ENCODE measurements at places on chromosomes 13 and 19.

GRCh38 chr19:35458731-35459391 is 10.8 kb downstream of the FFAR2 start:
- no peak for DNase-seq

DNA sequence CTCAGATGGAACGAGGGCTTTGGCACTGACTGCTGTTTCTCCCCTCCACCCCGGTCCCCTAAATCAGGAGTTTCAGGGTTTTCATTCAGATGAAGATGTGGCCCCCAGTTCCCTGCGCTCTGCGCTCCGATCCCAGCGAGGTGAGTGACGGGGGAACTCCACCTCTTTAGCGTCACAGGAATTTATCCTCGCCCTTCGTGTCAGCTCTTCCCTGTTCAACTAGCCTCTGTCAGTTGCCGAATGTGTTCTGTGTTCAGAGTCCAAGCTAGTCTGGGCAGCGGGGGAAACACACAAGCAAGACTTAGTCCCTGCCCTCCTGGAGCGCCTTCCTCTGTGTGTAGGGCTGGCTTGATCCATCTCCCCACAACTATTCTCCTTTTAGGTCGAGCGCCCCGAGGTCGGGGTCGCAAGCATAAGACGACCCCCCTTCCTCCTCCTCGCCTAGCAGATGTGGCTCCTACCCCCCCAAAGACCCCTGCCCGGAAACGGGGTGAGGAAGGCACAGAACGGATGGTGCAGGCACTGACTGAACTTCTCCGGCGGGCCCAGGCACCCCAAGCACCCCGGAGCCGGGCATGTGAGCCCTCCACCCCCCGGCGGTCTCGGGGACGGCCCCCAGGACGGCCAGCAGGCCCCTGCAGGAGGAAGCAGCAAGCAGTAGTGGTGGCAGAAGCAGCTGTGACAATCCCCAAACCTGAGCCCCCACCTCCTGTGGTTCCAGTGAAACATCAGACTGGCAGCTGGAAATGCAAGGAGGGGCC is 1.8 kb downstream of the KMT2B start:
- no peak for DNase-seq

DNA sequence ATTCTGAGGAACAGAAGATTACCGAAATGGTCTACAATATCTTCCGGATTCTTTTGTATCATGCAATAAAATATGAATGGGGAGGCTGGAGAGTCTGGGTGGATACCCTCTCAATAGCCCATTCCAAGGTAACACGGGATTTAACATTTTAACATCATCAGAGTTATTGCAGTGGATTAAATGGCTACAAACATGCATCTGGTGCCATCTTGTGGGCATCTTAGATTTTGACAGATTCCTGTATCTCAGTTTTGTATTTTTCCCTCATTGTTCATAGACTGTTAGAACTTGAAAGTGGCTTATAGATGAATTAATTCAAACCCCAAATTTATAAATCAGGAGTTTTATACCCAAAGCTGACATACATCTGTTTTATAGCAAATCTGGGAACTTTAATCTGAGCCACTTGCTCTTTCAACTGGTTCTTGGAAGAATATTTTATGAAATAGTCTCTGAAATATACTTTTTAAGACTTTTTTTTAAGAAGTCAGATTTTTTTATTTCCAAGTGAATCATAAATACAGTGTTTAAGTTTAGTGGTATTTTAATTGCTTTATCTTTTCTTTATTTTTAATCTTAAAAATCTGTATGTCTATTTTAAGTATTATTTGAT is 215.2 kb downstream of the NBEA start:
- peak; percentile 15 for DNase-seq

- no peak for DNase-seq
These were observed 73.0 kb upstream of the MAB21L1 start for GRCh38 chr13:35549481-35549880.

GRCh38 chr13:98492335-98493041 is 84.4 kb downstream of the STK24 start:
- DNase-seq = no peak

DNA sequence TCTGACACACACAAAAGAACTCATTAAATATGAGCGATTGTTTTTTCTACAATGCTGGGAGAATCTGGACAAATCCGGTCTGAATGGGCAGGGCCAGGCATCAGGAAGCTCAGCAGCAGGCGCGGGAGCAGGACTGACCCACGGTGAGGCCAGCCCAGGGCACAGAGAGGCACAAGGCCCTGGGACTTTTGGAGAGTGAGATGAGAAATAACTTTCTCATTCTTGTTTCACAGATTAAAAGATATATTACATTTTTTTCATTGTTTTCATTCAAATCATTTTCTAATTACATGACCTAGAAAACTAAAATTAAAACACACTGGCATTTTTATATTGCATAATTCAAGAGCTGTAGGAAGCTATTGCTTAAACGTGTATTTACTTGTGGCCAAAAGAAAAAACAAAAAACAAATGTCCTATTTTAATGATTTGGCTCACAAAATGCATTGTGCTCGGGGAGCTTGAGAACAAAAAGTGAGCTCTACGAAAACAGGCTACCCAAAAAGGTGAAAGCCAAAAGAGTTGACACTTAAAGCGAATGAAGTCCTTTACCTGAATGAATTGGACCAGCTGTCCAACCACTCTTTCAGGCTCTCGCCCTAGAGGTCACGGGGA is 133.1 kb downstream of the TNFRSF19 start:
- DNase-seq = no peak

DNA sequence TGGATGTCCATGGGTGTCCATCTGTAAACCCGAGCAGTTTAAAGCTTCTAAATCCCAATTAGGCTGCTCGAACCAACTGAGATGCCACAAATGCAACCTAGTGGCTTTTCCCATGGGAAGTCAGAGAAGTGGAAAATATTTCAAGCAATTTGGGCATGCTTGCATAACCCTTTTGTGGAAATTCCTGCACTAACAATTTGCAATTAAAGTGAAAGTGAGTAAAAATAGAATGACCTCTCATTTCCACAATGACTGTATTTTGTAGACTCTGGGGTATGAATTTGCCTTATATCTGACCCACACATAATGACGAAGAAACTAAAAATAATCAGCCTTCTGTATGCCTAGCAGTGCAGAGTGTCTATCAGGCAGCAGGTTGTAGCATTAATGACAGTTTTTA is 91.8 kb upstream of the TSC22D1 start:
- no peak for DNase-seq

GRCh38 chr19:46746281-46747057 is at the start of gene STRN4:
Gene STRN4, minus strand, starts transcription at chr19:46746450. Its CDS starts 20 bp downstream, at chr19:46746430.
- DNase-seq = peak; percentile 34

DNA sequence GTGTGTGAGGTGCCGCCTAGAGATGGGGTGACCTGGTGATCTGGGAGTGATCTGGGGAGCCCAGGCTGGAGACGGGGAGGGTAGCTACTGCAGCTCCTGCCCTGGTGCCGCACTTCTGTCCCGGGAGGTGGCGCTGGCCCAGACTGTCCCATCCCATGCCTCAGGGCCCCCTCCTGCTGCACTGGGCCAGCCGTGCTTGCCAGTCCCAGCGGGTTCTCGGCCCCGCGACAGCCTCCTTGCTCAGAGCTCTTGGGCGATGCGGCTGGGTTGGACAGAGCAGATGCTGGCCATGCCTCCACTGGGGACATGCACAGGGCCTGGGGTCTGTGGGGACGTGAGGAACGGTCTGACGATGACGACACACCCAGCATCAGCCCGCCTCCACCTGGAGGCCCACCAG is 2.5 kb downstream of the RAX2 start:
- DNase-seq = peak; percentile 82

DNA sequence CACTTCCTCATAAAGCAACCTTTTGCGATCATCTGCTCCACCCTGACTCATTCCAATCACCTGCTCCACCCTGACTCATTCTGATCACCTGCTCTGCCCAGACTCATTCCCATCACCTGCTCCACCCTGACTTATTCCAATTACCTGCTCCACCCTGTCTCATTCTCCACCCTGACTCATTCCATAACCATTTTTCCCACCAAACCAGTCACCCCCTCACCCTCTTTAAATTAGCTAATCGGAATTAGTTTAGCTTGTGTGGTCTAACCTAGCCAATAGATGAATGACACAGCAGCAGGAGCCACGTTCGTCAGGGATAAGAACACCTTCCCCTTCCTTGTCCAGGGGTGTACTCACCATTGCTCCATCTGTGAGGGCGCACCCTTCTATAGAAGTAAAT is 134.0 kb downstream of the COG6 start:
- DNase-seq = no peak

GRCh38 chr13:30615866-30616541 is 1.7 kb upstream of the USPL1 start:
- DNase-seq = no peak

- no peak for DNase-seq
These were observed 232.1 kb downstream of the TDRD3 start for GRCh38 chr13:60629158-60629557.

DNA sequence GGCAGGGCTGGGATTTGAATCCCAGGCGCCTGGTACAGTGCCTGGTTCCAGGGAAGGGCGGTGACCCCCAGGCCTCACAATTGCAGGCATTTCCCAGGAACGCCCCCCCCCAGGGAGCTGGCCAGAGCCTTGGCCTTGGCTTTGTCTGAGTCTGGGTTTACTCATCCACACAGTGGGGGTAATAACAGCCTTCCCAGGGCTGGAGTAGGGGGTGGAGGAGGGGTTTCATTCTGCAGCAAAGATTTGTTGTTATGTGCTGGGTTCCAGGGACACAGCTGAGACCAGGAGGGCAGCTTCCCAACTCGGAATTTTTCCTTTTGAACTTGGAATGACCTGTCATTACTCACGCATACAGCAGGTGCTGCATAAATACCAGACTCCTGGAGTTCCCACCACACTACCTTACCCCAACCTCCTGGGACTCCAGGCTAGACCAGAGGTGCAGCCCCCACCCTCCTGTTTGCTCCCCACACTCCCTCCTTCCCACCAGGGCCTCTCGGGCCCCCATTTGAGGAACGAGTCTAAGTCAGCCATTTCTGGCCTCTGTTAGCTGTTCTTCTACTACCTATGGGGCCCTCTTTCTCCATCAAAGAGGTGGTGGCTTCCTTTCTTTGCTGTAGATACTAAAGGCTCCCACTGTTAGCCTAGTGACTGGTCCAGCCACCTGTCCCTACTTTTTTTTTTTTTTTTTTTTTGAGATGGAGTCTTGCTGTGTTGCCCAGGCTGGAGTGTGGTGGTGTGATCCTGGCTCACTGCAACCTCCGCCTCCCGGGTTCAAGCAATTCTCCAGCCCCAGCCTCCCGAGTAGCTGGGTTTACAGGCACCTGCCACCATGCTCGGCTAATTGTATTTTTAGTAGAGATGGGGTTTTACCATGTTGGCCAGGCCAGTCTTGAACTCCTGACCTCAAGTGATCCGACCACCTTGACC is 1.6 kb upstream of the ADAMTS10 start:
- DNase-seq = no peak

DNA sequence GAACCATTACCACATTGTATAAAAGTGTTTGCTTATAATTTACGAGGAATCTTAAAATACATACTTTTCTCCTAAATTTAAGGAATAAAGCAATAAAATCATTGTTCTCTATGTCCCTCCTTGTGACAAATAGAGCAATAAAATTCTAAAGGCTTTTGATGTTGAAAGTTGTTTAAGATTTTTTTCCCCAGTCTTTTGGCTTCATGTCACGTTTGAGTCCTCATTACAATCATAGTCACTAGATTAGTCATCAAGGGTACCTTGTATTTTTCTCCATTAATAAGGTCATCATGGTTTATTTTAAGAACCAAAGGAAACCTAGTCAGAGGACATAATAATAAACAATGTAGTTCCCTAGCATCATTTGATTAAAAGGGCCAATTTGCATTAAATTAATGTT is 3.2 kb downstream of the WBP4 start:
- no peak for DNase-seq

- no peak for DNase-seq
These were observed 12.2 kb upstream of the UBE2L5 start for GRCh38 chr13:30409886-30410704.

- DNase-seq = peak; percentile 55
These were observed 277.9 kb downstream of the ZNF536 start for GRCh38 chr19:30649934-30650614.

- peak; percentile 75 for DNase-seq
These were observed at the start of gene HIF3A for GRCh38 chr19:46296722-46297461. Gene HIF3A, plus strand, starts transcription at chr19:46297042. Its CDS starts 35 bp downstream, at chr19:46297077.

GRCh38 chr19:41341669-41342490 is 11.8 kb downstream of the TGFB1 start:
- DNase-seq = no peak

DNA sequence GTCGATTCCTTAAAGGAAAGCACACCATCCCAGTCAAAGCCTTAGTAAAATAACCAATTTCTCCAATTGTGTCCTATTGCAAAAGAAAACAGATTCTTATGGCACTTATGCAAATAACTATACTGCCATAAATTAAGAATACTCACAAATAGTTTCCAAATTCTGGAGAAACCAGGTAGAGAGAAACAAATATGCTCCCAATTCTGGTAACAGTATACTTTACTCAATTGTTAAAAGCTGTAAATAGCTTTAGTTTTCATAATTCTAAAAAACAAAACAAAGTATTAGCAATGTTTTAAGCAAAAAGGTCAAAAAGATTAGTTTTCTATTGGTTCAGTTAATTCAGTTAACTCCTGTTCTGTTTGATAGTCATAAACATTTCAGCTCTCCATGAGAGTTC is 18.2 kb upstream of the UBAC2 start:
- DNase-seq = no peak

DNA sequence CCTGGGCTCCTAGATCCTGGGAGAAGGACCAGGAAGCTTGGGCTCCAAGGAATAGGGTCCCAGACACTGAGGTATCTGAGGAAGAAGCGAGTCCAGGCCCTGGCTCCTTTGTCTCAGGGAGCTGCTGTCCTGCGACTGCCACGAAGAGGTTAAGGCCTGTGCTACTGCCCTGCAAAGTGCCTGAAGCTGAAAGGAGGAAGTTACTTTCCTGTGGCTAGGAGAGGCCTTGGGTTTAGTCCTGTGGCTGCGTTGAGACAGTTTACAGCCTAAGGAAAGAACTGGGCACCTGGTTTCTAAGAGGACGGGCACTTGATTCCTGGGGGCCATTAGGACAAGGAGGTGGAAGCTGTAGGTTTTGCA is 2.8 kb downstream of the MYADM start:
- no peak for DNase-seq

DNA sequence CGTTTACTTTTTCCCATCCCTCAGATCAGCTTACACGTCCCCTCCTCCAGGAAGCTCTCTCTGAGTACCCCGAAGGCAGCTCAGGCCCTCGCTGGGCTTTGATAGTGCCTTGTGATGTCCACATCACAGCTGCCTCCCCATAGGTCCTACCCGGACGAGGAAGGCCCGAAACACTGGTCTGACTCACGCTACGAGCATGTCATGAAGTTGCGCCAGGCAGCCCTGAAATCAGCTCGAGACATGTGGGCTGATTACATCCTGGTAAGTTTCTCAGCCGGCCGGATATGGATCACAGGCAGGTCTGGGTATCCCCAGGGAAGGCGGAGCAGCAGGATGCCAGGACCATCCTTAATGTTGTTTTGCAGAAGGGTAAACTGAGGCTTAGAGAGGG is 4.8 kb downstream of the COLGALT1 start:
- DNase-seq = no peak

- peak; percentile 91 for DNase-seq
These were observed 112.2 kb upstream of the GPR12 start for GRCh38 chr13:26872525-26873385.

DNA sequence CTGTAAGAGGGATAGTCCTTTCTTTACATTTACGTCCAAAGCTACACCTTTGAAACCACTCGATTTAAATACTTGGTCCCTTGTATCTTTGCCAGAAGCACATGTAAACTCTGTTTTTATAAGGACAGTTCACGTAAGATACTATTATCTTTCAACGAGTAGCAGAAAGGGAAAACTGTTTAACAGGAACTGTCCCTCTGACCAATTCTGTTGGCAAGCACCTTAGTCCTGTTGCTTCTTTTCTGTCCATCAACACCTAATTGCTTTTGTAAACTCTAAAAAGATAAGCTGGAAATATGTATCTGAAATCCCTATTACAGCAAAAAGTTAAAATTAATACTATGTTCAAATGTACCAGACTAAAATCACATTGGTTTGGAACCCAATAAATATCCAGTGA is 37.4 kb downstream of the PCDH9 start:
- no peak for DNase-seq
